ENCODE measurements at places on chromosomes 1 and 21.

DNA sequence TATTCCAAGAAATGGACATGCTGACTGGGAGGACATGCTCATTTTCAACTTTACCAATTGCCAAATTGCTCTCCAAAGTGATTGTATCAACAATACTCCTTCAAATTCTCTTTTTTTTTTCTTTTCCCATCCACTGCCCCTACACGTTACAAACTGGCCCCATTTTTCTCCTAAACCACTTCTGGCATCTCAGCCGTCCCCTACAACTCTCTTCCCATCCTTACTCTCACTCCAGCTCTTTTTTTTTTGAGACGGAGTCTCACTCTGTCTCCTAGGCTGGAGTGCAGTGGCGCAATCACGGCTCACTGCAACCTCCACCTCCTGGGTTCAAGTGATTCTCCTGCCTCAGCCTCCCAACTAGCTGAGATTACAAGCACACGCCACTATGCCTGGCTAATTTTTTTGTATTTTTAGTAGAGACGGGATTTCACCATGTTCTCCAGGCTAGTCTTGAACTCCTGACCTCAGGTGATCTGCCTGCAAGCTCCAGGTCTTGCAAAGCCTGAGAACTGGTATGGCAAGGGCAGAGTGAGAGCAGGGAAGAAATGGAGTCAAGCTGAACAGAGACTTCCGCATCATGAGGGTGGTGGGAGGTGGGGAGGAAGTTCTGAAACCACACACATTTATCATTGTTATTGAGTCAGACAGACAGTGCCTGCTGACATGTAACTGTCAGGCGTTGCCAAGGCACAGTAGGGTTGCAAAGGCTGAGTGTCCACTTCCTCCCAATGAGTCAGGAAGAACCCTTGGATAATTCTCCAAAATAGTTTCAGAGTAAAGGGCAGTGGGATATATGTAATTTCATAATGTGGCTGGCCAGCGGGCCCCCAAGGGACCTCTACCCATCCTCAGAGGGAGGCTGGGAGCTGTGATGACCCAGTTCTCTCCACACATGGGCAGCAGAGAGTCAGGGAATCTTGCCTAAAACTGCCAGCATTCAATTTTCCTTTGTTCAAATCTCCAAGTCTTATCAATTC is 17.4 kb downstream of the CELA3A start:
- DNase-seq = peak; percentile 36

GRCh38 chr21:45636459-45636858 is 7.1 kb upstream of the PCBP3 start:
- no peak for DNase-seq

GRCh38 chr21:45324489-45325205 is 37.0 kb upstream of the POFUT2 start:
- no peak for DNase-seq

GRCh38 chr21:44012474-44013379 is 618 bp downstream of the TRAPPC10 start:
- peak; percentile 78 for DNase-seq

- DNase-seq = no peak
Observed at GRCh38 chr21:34243562-34243961, 120.2 kb upstream of the KCNE2 start.

DNA sequence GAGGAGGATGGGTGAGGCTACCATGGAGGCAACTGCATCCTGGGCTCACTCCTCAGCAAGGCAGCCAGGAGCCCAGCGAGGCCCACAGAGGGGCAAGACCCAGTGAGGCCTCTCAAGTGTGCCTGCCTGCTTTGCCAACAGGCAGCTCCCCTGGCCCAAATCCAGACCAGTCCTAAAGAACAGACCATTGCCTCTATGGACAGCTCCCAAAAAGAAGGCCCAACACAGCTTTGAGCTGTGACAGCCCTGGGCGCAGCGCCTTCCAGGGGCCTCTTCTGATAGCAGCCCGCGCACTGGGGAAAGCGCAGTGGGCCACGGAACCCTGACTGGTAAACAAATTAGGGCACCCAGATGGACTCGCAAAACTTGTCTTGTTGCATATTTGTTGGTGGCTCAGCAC is 25.5 kb downstream of the C1orf198 start:
- no peak for DNase-seq
